ENCODE measurements at places on chromosomes 6 and 20.

GRCh38 chr6:140538926-140539325 lies 1164.5 kb upstream of the CITED2 start:
- DNase-seq: no peak

DNA sequence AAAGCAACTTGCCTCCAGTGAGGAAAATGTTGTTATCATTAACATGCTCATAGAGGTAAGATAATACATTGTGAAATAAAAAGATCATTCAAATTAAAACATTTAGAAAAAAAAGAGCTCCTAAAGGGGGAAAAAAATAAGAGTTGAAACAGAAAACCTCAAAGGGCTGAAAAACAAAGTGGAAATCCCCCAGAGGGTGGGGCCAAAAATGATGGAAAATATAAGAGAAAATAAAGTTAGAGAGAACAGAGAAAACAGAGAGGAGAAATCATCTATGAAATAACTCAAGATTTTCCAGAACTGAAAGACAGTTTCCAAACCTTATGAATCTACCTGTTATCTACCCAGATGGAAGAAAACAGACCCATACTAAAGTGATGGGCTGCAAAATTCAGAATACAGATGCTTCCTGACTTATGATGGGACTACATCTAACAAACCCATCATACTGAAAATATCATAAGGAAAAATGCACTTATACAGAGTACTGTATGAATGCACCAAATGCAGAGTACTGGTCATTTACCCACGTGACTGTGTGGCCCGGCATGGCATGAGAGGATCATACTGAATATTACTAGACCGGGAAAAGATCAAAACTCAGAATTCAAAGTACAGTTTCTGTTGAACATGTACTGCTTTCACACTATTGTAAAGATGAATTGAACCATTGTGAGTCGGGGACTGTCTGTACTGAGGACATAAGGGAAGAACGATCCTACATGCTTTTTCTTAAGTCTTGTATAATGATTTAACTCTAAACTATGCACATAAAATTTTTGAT lies 4.0 kb downstream of the ZBTB24 start:
- DNase-seq: no peak

- no peak for DNase-seq
These were observed 625.9 kb upstream of the EPHA7 start for GRCh38 chr6:94045099-94045829.

- no peak for DNase-seq
These were observed 221.8 kb upstream of the FAM83B start for GRCh38 chr6:54624779-54625178.

- no peak for DNase-seq
These were observed 18.2 kb downstream of the NCOA5 start for GRCh38 chr20:46071573-46071972.

DNA sequence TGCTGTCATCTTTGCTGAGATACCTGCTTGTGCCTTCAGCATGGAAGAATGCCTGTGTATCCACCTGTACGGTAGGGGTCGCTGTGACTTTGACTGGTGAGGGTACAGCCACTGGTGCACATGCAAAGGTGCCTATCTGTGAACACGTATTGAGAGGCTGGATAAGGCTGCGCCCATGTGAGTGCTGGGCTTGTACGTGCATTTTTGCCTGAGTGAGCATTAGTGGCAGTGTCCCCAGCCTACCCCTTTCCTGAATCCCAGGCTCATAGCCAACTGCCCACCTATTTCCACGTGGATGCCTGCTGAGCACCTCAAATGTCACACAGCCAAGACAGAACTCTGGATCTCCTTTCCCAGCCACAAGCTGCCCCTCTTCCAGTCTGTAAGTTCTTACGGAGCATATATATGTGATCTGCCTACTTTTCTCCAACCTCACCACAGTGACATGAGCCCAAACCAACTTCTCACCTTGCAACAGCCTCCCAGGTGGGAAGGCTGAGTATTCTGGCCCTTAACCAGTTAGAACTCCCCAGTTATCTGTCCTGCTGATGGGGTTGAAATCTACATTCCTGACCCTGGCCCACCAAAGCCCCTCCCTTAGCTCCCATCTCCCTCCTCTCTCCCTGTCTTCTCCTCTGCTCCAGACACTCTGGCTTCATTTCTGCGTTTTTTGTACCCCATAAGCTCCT lies 1.1 kb upstream of the SLC2A10 start:
- DNase-seq: no peak

GRCh38 chr6:92259171-92259570 lies 1160.2 kb downstream of the EPHA7 start:
- no peak for DNase-seq

DNA sequence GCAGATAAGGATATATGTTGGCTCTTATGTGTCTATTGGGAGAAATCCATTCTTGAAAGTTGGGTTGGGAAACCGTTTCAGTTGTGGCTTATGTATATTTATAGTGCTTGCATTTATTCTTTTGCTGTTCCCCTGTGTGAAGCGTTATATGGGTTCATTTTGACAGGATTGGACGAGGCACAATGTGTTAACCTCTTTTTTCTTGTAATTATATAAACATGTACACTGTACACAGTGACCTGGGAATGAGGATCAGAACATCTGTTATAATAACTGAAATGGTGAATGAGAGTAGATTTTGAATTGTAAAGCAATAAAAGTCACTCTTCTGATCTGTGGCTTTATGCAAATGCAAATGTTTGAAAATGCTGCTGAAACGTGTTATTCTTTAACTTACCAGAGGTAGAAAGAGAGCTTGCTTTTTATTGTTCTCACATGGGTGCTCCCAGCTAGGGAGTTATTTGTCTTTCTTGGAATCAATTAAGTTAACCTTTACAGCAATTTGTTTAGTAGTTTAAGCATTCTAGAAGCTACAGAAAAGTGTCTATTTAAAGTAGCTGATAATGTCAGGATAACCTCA lies 213.7 kb downstream of the GRIK2 start:
- no peak for DNase-seq

DNA sequence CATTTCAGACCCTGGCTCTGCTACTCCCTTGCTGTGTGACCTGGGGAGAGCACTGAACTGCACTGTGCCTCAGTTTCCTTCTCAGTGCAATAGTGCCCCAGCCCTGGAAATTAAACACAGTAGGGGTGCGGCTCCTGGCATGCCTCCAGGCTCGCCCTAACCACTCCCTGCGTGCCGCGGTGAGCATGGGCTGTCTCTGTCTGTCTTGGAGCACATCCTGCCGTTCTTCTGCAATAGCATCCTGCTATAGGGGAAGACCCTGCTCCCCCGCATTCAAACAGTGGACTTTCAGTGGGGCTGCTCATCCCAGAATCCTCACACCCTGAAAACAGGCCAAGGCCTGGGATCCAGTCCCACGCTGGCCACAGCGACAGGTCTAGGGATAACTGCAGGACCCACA lies 129.5 kb downstream of the FOXC1 start:
- no peak for DNase-seq

GRCh38 chr20:61049684-61050083 lies 202.4 kb upstream of the CDH4 start:
- no peak for DNase-seq

- no peak for DNase-seq
These were observed 27.6 kb upstream of the ADA start for GRCh38 chr20:44678990-44679611.

DNA sequence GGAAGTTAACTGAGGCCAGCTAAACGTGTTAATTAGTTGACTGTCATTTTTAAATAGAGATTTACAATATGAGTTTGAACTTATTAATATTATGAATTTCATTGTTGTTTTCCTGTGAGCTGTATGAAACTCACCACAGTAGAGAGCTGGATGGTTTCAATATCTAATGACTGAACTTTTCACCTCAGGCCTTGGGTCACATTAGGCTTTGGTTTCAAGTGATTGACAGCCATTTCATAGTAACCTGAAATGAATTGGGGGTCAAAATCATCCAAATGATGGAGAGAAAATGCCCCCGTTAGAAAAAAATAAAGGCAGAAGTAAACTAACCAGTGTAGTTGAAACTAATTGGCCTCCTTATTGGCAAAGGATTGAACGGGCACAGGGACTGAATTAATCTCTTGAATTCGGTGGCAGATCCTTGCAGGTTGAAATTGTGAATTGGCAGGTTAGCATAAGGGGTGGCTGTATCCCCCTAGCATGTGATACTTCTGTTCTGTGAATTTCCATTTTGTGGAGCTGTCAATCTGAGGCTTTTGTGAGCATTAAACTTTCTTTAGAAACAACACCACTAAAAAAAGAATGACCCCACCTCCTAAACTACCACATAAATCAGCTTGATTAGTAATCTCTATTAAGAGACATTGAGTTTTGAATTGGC lies 155.1 kb upstream of the MMS22L start:
- DNase-seq: no peak

GRCh38 chr6:13667655-13668054 lies 44.0 kb downstream of the RANBP9 start:
- no peak for DNase-seq

DNA sequence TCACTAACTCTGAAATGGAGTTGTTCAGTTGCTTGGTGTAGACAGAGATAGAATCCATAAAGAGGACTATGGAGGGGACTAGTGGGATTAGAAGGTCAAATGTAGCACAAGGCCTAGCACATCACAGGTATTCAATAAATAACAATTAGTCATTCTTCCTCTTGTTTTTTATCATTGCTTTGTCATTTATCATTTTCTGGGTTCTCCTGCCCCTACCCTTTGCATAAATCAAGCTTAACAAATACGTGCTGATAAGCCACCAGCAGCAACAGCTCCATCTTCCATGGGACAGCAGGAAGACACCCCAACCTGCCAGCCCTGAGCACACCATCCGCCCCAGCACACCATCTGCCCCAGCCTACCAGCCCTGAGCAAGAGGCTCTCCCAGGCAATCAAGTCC lies 23.1 kb downstream of the TRAM2 start:
- no peak for DNase-seq

DNA sequence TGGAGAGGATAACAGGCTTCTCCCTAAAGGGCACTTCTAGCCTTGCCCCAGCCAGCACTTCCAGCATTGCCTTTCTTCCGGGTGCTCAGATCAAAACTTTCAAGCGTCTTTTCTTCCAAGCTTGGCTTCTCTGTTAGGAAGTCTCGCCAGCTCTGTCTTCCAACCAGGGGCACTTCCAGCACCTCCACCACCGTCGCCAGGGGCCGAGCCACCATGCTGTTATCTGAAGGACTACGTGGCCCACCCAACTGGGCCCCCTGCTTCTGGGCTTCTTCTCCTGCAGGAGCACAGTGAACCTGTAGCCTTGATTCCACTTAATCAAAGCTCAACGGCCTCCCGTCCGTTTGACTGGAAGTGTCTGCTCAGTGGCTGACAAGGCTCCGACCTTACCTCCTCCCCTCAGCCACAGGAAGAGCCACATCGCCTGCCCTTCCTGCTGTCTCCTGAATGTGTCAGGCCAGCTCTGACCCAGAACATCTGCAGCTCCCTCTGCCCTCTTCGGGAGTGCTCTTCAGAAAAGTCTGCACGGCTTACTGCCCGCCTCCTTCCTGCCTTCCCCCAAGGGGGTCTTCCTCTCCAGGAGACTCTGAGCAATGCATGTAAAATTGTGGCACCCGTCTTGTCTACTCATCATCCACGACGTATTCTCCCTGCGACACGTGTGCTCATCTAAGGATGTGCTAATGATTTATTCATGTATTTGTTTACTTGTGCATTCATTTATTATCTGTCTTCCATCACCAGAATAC lies 527.0 kb downstream of the CDH26 start:
- no peak for DNase-seq

GRCh38 chr20:39289831-39290230 lies 327.7 kb downstream of the DHX35 start:
- no peak for DNase-seq

GRCh38 chr6:5135788-5136376 lies 50.7 kb downstream of the PPP1R3G start:
- DNase-seq: no peak

DNA sequence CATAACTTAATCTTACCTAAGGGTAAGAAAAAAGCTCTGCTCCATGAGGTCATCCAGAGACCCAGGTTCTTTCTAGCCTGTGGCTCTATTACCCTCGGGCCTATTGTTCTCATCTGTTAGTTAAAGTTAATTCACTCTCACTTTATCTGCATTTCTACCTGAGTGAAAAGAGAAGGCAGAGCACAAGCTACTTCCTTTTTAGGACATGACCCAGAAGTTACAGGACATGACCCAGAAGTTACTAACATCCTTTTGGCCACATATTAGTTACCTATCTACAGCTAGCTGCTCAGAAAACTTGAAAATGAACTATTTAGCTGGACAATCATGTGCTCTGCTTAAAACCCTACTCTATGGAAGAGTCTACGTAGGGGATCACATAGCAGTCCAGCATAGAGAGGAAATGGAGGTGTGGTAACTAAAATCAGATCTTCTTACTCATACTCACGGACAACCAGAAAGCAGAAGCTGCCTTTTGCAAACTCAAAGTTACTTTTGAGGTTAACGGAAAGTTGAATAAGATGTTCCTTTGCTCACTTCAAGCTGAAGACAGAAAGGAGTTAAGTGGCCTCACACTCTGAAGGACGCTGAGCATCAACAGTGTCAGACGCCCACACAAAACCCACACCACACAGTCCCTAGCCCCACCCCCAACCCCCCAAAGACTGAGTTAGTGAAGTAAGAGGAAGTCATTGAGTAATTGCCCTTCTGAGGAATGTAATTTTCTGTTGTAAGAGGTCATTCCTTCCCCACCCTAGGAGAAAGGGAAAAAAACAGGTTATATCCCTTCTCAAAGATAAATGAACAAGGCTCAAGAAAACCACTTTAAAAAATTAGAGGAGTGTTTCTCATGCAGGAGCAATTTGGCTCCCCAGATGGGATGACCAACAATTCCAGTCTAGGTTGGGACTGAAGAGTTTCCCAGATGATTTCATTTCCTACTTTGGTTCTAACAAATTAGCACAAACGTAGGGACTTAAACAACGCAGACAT lies 45.9 kb upstream of the TAB2 start:
- no peak for DNase-seq

- DNase-seq: no peak
These were observed 216.7 kb downstream of the TTLL2 start for GRCh38 chr6:167541544-167541943.

GRCh38 chr20:15045246-15045645 lies 707.8 kb upstream of the FLRT3 start:
- peak; percentile 57 for DNase-seq

DNA sequence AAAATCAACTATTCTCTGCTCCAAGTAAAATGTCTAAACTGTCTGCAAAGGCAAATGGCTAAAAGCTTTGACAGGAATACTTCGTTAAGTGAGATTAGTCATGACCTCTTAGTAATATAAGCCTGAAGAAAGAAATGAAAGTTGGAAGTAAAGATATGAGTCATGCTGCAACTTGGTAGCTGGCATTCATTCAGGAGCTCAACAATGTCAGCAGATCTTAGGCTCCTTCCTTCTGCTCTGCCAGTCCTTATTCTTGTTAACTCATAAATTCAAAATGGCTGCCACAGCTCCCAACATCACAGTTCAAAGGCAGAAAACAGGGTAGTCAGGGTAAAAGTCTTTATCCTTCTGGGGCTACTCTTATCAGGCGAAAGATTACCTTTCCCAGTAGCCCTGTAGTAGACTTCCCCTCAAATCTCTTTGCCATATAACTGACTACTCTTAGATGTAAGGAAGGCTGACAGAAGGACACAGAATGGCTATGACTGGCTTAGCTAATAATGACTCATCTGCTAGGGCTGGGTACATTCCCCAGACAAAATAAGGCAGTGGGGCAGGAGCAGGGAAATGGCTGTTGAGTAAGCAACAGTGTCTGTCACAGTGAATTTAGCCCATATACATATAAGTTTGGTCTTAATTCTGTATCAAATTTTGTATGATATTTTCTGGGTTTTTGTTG lies 24.4 kb upstream of the C6orf62 start:
- no peak for DNase-seq
